ENCODE measurements at places on chromosomes 12 and 14.

- H3K27me3 ChIP-seq: no peaks in the 10 kb centered on the region
- H3K36me3 ChIP-seq: no peaks in the 10 kb centered on the region
- no peak overlapping the region for H3K4me3 ChIP-seq
- H3K27ac ChIP-seq: no peak overlapping the region
- no peak for DNase-seq
- H3K4me1 ChIP-seq: no peaks in the 10 kb centered on the region
These were observed 12.5 kb upstream of the CAND1 start for GRCh38 chr12:67256649-67257048.

DNA sequence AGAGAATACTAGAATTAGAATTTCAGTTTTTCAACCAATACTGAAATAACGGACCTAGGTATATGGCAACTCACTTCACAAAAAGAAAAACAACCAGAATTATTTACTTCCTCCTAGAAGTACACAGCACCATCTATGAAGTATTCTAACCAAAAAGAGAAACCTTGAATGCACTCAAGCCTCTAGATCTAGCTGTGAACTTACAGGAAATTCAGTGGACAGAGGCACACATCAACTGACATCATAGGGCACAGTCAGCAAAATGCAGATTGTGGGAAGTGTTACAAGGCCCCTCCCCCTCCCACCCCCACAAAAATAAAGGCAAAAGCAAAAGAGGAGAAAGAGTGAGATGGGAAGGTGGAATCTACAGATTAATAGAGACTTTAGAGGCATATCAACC, 102.4 kb downstream of the TMTC1 start:
- no peaks in the 10 kb centered on the region for H3K4me1 ChIP-seq
- no peak overlapping the region for H3K4me3 ChIP-seq
- no peak overlapping the region for H3K27ac ChIP-seq
- no peaks in the 10 kb centered on the region for H3K27me3 ChIP-seq

- no peak overlapping the region for H3K27ac ChIP-seq
- no peaks in the 10 kb centered on the region for H3K27me3 ChIP-seq
- H3K4me3 ChIP-seq: no peak overlapping the region
- no peaks in the 10 kb centered on the region for H3K4me1 ChIP-seq
- DNase-seq: no peak
These were observed 7.2 kb downstream of the KRT76 start for GRCh38 chr12:52769946-52770345.

GRCh38 chr14:102728501-102728900, 48.7 kb upstream of the TRAF3 start:
- peaks cover 16% of the 10 kb centered on the region for H3K36me3 ChIP-seq
- no peak overlapping the region for H3K27ac ChIP-seq
- H3K27me3 ChIP-seq: no peaks in the 10 kb centered on the region
- H3K4me3 ChIP-seq: no peak overlapping the region
- no peaks in the 10 kb centered on the region for H3K4me1 ChIP-seq
- DNase-seq: no peak

DNA sequence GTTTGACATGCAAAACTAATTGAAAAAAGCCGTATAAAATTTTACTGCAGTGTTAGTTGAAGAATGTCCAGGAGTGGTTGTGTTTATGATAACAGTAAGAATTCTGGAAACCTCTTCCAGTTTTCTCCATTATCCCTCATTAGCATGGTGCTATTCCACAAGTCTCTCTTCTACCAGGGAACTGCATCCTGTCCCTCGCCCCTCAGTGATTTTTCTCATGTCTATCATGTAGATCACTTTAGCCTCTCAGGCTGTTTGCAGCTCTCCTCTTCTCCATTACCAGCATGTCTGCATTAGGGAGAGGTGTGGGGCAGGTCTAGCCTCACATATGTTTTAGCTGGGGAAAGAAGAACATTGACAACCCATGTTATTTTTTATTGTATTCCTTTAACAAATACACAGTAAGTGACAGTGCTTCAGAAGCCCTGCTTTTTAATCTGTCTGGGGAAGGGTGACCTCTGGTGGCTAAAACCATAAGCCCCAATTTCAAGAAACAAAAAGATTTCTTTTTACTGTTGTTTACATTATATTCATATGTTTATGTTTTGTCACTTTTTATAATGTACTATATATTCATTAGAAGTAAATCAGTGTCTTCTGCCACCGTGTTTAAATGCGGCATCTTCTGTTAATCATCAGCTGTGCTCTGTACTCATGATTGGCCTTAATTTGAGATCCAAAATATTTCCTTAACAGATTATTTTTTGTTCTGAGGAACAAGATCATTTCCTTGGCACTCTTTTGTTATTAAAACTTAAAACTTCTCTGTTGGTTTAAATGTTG, 70.7 kb downstream of the RASSF8 start:
- no peak overlapping the region for H3K4me3 ChIP-seq
- H3K27me3 ChIP-seq: no peaks in the 10 kb centered on the region
- peaks cover 3% of the 10 kb centered on the region for H3K4me1 ChIP-seq
- no peak overlapping the region for H3K27ac ChIP-seq

DNA sequence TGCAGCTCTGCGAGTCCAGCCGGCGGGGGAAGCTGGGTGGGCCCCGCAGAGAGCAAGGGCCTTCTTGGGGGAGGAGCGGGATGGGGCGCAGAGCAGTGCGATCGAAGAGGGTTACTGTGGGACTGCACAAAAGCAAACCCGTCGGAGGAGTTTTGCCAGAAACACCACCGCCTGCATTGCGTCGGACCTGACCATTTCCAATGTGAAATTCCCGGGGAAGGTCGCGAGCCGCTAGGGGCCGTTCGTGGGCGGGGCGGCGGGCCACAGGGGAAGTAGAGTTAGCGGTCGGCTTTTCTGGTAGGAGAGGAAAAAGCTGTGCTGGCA, 333 bp upstream of the KCNA1 start:
- DNase-seq: peak; percentile 11
- H3K27me3 ChIP-seq: peaks cover 42% of the 10 kb centered on the region
- H3K4me3 ChIP-seq: no peak overlapping the region
- H3K27ac ChIP-seq: no peak overlapping the region
- H3K36me3 ChIP-seq: no peaks in the 10 kb centered on the region

GRCh38 chr12:80373666-80374065, 70.4 kb upstream of the PTPRQ start:
- no peak for DNase-seq
- H3K4me1 ChIP-seq: no peaks in the 10 kb centered on the region
- no peak overlapping the region for H3K27ac ChIP-seq
- H3K4me3 ChIP-seq: no peak overlapping the region
- H3K27me3 ChIP-seq: no peaks in the 10 kb centered on the region
- H3K36me3 ChIP-seq: no peaks in the 10 kb centered on the region

DNA sequence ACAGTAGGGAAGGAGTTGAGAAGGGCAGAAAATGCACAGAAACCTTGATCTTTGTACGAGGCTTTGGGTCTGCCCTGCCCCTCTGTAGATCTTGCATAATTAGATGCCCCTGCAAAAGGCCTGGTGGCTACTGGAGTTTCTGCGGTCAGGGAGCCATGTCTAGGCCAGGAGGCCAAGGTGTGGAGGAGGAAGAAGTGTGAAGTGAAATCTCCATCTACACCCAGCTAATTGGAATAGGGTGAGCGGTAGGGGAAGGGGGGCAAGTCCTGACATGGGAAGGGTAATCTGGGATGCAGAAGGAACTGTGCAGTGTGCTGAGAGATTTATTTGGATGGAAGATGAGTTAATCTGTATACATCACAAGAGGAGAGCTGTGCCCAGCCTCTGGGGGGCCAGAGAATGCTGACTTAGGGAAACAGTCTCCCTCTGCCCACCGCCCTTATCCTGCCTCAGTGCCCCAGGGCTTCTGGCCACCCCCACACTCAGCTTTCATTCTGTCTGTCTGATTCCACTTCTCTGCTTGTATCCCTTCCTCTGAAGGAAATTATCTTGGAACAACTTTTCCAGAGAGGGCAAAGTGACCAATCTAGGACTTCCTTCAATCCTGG, 5.4 kb downstream of the CYP27B1 start:
- H3K4me3 ChIP-seq: no peak overlapping the region
- H3K36me3 ChIP-seq: no peaks in the 10 kb centered on the region
- peaks cover 20% of the 10 kb centered on the region for H3K27me3 ChIP-seq
- H3K27ac ChIP-seq: no peak overlapping the region
- DNase-seq: no peak

DNA sequence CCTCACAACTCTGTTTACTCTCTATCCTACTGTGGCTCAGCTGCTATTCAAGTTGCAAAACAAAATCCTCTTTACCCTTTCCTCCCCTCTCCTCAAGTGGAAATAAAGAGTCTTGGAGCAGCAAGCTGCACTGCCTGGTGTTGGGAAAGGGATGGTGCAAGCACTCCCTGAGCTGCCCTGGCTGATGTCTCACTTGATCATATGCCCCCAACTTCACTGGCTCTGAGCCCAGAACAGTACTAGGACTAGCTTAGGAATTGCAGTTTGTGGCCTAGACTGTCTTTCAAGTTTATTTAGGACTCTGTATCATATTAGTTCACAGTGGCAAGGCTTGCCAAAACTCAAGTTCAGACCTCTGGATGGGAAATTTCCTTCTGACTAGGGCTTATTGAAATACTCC, 1683.8 kb upstream of the SEL1L start:
- no peak for DNase-seq
- H3K4me3 ChIP-seq: no peak overlapping the region
- H3K36me3 ChIP-seq: no peaks in the 10 kb centered on the region
- no peak overlapping the region for H3K27ac ChIP-seq

DNA sequence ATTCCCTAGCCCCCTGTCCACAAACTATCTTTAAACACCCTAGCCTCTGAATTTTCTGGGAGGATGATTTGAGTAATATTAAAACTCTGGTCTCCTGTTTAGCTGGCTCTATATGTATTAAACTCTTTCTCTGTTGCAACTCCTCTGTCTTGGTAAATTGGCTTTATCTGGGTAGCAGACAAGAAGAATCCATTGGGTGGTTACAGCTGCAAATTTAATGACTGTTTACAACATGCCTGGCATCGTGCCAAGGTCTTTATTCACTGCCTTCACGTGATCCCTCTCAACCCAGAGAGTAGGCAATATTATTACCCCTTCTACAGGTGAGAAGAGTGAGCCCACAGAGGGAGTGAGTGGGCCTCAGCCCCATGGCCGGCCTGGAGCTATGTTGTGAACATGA, 77.8 kb upstream of the MYL2 start:
- H3K4me3 ChIP-seq: no peak overlapping the region
- H3K27me3 ChIP-seq: no peaks in the 10 kb centered on the region
- H3K4me1 ChIP-seq: no peaks in the 10 kb centered on the region
- no peak overlapping the region for H3K27ac ChIP-seq
- no peaks in the 10 kb centered on the region for H3K36me3 ChIP-seq

GRCh38 chr14:59588101-59588500, 11.5 kb upstream of the CCDC175 start:
- no peak for DNase-seq
- no peaks in the 10 kb centered on the region for H3K36me3 ChIP-seq
- H3K4me1 ChIP-seq: no peaks in the 10 kb centered on the region
- no peak overlapping the region for H3K4me3 ChIP-seq

- no peak for DNase-seq
- H3K4me1 ChIP-seq: no peaks in the 10 kb centered on the region
- no peak overlapping the region for H3K27ac ChIP-seq
- H3K27me3 ChIP-seq: no peaks in the 10 kb centered on the region
These were observed 48.6 kb upstream of the RHOJ start for GRCh38 chr14:63155511-63156185.

GRCh38 chr12:60391051-60391450, 795.2 kb downstream of the SLC16A7 start:
- H3K27ac ChIP-seq: no peak overlapping the region
- no peaks in the 10 kb centered on the region for H3K4me1 ChIP-seq
- no peak overlapping the region for H3K4me3 ChIP-seq
- no peaks in the 10 kb centered on the region for H3K36me3 ChIP-seq

GRCh38 chr12:7934091-7934888, 1.7 kb downstream of the SLC2A3 start:
- H3K4me3 ChIP-seq: peak overlapping the region; percentile 83
- peak overlapping the region; percentile 96 for H3K27ac ChIP-seq
- H3K4me1 ChIP-seq: peaks cover 4% of the 10 kb centered on the region
- DNase-seq: no peak
- peaks cover 16% of the 10 kb centered on the region for H3K36me3 ChIP-seq

DNA sequence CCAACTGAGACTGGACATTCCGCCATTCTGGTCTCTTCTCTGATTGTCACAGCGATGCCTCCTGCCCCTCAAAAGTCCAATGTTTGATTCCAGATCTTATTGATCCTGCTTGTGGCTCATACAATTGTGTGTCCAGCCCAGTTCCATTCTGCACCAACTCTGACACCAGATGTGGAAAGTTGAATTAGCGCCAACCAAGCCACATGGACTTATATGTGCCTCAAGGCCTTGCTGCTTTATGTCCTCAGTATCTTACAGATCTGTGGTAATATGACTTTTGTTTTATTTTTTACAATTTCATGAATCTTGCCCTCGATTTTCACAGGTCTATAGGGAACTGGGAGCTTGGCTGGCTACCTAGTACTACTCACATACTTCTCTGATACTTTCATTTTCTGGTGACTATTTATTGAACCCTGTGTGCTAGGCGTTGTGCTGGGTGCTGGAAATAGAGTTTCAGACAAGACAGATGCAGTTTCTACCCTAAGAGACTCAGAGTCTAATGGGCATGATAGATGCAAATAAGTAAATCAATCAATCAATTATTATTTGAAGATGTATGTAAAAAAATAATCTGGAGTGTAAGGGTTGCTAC, 472.0 kb downstream of the TMTC2 start:
- H3K27ac ChIP-seq: no peak overlapping the region
- H3K27me3 ChIP-seq: no peaks in the 10 kb centered on the region
- no peaks in the 10 kb centered on the region for H3K4me1 ChIP-seq
- no peak for DNase-seq

GRCh38 chr12:104464899-104465298, 8.2 kb downstream of the CHST11 start:
- no peak overlapping the region for H3K27ac ChIP-seq
- DNase-seq: no peak
- H3K4me3 ChIP-seq: no peak overlapping the region
- H3K4me1 ChIP-seq: peaks cover 6% of the 10 kb centered on the region

DNA sequence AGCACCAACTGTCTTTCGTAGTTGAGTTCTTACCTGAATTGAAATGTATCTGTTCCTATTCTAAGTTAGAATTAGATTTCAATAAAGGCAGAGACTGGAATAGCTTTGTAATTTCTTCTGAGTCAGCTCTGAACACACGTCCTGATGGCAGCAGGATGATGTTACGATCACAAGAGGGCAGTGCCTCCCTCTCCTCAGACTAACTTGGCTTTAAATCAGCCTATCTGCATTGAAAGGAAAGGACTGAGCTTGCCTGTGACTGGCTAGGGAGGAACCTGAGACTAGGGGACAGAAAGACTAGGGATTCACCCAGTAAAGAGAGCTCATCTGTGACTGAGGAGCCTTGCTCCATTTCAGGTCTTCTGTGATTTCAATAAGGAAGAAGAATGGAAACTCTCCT, 323.7 kb upstream of the OR4E1 start:
- no peak overlapping the region for H3K27ac ChIP-seq
- H3K27me3 ChIP-seq: no peaks in the 10 kb centered on the region
- H3K36me3 ChIP-seq: no peaks in the 10 kb centered on the region
- no peak overlapping the region for H3K4me3 ChIP-seq
- H3K4me1 ChIP-seq: no peaks in the 10 kb centered on the region

DNA sequence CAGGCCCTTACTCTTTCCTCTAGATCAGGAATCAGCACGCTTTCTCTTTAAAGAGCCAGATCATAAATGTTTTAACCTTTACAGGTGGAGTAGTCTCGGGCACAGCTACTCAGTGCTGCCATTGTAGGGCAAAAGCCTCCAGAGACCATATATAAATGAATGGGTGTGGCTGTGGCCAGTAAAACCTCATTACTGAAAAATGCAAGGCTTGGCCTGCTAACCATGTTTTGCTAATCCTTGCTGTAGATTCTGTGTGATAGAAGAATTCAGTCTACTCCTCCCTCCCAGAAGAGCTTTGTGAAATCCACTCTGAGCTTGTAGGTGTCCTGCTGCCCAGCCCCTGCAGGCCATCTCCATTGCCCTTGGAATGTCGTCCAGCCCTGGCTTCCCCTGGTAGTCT, 58.1 kb downstream of the HSP90AA1 start:
- no peak overlapping the region for H3K27ac ChIP-seq
- no peaks in the 10 kb centered on the region for H3K4me1 ChIP-seq
- DNase-seq: peak; percentile 81
- H3K27me3 ChIP-seq: no peaks in the 10 kb centered on the region
- no peak overlapping the region for H3K4me3 ChIP-seq

All from mesendoderm (in vitro differentiated cells).